ENCODE measurements at places on chromosomes 3 and 15.

- DNase-seq, result no peak
These were observed 58.5 kb downstream of the PIK3R4 start for GRCh38 chr3:130688015-130688688.

DNA sequence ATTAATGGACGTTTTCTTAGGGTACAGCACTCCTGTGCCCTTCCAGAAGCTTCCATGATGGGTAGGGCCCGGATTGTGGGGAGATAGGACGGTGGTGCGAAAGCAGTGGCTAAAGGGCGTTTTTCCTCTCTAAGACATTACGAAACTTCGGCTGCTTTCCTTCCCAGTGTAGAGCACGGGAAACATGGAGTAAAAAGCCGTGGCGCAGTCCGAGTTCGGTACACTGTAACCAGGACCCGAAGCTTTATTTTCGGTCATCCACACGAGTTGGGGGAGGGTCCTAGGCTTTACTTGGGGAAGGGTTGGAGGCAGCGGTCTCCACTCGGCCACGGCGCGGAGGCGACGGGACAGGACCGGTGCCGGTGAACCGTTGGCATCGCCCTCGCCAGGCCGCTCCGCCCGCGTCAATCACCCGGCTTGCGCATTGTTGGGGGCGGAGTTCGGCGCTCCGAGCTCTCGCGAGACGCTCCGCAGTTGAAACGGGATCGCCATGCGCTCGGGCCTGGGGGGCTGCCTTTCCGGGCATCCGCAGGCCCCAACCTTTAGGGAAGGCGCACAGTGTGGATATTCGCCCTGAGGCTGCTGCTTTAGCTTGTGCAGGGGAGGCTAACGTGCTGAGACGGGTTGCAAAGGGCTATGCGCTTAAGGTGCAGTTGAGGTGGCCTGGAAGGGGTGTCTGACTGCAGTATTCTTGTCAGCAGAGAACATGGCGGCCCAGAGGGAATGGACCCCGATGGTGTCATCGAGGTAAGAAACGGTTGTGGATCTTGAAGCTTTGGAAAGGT, 546 bp downstream of the EIF4A2 start:
- DNase-seq, result peak; percentile 70

- no peak for DNase-seq
These were observed 34.9 kb downstream of the PPCDC start for GRCh38 chr15:75058127-75058905.

DNA sequence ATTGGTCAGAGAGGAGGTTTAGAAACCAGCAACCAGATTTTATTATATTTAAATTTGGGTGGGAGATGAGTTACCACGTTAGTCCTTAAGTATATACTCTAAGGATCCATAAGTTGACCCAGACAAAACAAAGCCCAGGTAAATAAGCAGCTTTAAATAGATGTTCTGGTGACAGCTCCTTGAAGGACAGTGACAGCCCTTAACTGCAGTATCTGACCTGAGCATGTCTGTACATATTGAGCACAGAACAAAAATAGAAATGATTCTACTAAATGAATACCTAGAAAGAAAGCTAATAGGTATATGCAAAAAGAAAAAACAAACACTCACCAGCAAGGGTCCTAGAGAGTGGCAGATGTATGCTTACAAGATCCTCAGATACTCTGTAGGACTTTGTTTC, 63.0 kb downstream of the UBR1 start:
- DNase-seq, result no peak

DNA sequence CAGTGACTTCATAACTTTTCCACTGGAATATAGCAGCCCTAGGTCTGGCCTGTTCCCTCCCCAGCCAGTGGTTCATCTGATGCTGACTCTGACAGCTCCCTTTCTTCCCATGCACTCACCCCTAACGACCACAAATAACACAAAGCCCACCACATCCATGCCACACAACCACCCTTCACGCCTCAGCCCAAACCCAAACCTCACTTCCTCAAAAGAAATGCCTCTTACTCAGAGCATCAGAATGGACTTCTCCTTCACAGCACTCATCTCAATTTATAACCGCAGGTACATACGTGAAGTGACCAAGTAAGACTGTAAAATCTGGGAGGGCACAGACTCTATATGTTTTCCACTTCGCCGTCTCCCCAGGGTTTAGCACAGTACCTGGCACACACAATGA, 1.1 kb downstream of the RBSN start:
- DNase-seq, result no peak

DNA sequence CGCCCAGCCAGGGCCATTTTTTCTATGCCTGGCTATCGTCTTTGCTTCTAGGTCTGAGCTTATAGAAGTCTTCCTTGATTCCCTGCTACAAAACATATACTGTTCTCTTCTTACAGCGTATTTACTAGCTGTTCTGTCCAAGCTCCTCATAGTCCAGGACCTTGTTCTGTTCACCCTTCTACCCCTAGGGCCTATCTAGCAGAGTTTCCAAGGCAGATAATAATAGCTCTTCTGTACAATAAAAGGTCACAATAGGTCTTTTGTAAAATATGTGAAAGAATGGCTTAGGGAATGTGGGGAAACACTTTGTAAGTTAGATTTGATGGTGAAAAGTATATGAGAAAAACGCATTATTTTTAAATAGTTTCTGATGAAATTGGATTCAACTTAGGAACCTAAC, 158.2 kb downstream of the P3H2 start:
- no peak for DNase-seq

- no peak for DNase-seq
These were observed 31.6 kb upstream of the MTMR14 start for GRCh38 chr3:9617736-9618135.

DNA sequence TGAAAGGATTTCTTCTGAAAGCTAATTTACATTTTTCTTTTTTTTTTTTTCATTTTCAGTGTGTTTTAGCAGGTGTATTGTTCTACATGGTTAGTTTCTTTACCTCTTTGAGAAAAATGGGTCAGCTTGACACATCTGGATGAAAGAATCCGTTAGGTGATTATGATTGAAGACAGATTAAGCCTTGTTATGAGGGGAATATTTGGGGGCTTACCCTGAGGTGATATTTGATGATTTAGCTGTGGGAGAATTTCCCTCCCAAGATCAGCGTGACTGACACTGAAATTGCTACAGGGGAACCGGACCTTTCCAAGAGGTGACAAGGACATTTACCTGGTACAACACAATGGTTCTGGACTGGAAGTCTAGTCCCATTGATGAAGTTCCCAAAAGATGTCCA, 147.5 kb downstream of the NFKBIZ start:
- DNase-seq, result no peak

DNA sequence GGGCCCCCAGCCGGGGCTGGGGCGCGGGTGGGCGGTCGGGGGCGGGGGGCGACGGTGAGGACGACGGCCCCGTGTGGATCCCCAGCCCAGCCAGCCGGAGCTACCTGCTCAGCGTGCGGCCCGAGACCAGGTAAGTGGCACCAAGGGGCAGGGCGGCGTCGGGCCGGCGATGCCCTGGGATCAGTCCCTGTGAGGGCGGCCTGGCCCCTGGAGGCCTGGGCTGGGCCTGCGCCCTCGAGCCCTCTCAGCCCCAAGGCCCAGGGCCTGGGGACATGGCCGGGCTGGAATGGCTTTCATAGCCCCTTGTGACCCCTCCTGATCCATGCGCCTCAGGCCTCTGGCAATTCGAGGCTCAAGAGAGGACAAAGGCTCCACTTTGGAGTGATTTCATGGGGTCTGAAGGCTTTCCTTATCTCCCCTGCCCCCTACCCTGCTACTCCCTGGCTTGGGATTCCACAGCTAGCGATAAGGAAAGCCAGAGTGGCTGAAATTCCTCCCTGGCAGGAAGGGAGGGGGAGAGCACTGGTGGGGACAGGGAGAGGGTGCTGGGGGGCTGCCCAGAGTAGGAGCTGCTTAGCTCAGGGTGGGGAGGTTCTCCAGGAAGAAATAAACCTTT, 418 bp downstream of the ALPK3 start:
- no peak for DNase-seq

DNA sequence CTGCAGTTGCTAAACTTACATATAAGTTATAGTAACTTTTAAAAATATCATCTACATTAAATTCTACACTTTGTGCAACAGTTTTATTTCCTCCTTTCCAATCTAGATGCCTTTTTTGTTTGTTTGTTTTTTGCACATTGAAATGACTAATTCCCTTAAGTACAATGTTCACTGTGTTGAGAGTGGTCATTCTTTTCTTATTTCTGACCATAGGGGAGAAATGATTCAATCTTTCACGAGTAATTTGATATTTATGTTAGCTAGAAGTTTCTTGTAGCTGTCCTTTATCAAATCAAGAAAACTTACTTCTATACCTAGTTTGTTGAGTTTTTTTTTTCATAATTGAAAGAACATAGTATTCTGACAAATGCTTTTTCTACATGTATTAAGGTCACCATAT, 85.0 kb upstream of the CBLB start:
- no peak for DNase-seq

- peak; percentile 96 for DNase-seq
These were observed 623 bp downstream of the ZNF639 start for GRCh38 chr3:179323197-179324110.

GRCh38 chr3:115833074-115833473, 209.8 kb downstream of the GAP43 start:
- no peak for DNase-seq

GRCh38 chr3:148948913-148949657, 42.3 kb upstream of the GYG1 start:
- DNase-seq, result no peak

GRCh38 chr3:25483456-25483855, 55.4 kb downstream of the RARB start:
- DNase-seq, result no peak

All from NCI-H1417 (cell line).